ENCODE measurements at places on chromosomes 2 and 18. TPM values are rescaled to one million over a fixed set of nuclear protein-coding genes. Genes with fewer than 3 reads are reported as not detected.

TSPYL6 gene
- not detected for total RNA-seq

HAAO gene
- total RNA-seq, result 1.6 TPM

NR4A2 gene
- total RNA-seq, result not detected

GCG gene
- total RNA-seq, result not detected

CFC1 gene
- total RNA-seq, result not detected

CGREF1 gene
- under 0.01 TPM for total RNA-seq

MOGAT1 gene
- not detected for total RNA-seq

HEATR5B gene
- total RNA-seq, result 27.6 TPM

NPAS2 gene
- 13.9 TPM for total RNA-seq

PGAP1 gene
- 11.7 TPM for total RNA-seq

HRH4 gene
- not detected for total RNA-seq

ABHD3 gene
- total RNA-seq, result 8.6 TPM

TRIM43 gene
- total RNA-seq, result not detected

DES gene
- total RNA-seq, result 35.8 TPM
